ENCODE measurements at places on chromosomes 6 and 20. TPM values are rescaled to one million over a fixed set of nuclear protein-coding genes. Genes with fewer than 3 reads are reported as not detected.

ZDHHC14 gene
- polyA plus RNA-seq, result 3.1 TPM

- H3K4me1 ChIP-seq, result peaks cover 40% of the 10 kb centered on the region
- DNase-seq, result no peak
- no peaks in the 10 kb centered on the region for H3K27me3 ChIP-seq
These were observed 157.2 kb upstream of the CARMIL1 start for GRCh38 chr6:25122001-25122400.

VGLL2 gene
- not detected for polyA plus RNA-seq

DNA sequence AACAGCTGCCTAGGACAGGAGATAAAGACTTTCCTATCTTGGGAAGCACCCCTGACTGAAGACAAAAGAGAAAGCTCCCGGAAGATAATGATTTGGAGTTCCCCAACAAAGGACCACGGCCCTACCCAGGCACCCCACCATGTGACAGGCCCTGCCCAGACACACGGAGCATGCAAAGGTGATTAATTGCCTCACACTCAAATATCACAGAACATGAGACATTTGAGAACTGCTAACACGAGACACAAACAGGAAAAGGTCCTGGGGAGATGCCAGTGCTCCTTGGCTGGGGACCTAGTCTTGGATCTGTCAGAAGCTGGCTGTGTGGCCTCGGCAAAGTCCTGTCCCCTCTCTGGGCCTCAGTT, 82.5 kb upstream of the PTPN1 start:
- H3K27ac ChIP-seq, result no peak overlapping the region
- no peaks in the 10 kb centered on the region for H3K36me3 ChIP-seq
- H3K4me1 ChIP-seq, result no peaks in the 10 kb centered on the region
- DNase-seq, result no peak
- H3K4me3 ChIP-seq, result no peak overlapping the region

WTAP gene
- 169 TPM for polyA plus RNA-seq

GRCh38 chr20:59402681-59403080, 102.3 kb downstream of the EDN3 start:
- H3K36me3 ChIP-seq, result no peaks in the 10 kb centered on the region
- no peak overlapping the region for H3K4me3 ChIP-seq
- peaks cover 9% of the 10 kb centered on the region for H3K27me3 ChIP-seq
- H3K27ac ChIP-seq, result no peak overlapping the region
- no peaks in the 10 kb centered on the region for H3K4me1 ChIP-seq
- DNase-seq, result no peak

SMOC2 gene
- polyA plus RNA-seq, result not detected

C6orf132 gene
- 0.10 TPM for polyA plus RNA-seq

PLCB1 gene
- 20.4 TPM for polyA plus RNA-seq

DNA sequence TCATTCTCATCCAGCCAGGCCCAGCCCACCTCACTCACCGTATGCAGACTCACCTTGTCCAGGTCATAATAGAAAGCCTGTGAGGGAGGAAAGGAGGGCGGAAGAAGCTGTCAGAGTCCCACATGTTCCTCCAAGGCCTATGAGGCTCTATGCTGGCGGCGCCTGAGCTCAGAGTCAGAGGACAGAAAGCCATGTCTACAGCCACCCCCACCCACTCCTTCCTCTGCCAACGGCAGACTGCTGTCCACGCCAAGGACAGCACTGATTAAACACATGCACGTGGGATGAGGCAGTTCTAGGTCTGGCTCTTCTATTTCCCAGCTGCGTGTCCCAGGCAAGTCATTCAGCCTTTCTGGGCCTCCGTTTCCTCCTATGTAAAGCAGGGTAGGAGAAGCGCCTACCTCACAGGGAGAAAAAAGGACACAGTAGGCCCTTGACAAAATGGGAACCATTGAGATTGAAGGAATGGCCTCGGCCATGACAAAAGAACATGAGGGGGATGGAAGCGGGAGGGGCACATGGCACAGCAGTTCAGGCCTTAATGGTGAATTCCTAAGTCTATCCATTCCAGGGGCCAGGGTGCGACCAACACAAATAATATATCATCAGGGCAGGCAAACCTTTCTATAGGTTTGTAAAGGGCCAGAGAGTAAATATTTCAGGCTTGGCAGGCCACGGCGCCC, 80.1 kb downstream of the RIPOR3 start:
- H3K4me1 ChIP-seq, result no peaks in the 10 kb centered on the region
- no peak overlapping the region for H3K27ac ChIP-seq
- peaks cover 6% of the 10 kb centered on the region for H3K27me3 ChIP-seq
- H3K36me3 ChIP-seq, result no peaks in the 10 kb centered on the region
- no peak overlapping the region for H3K4me3 ChIP-seq
- DNase-seq, result no peak

WFDC12 gene
- polyA plus RNA-seq, result not detected

GRCh38 chr20:23397961-23398360, 23.3 kb downstream of the NAPB start:
- no peak for DNase-seq
- peak overlapping the region; percentile 80 for H3K27ac ChIP-seq
- H3K4me1 ChIP-seq, result peaks cover 1% of the 10 kb centered on the region
- H3K4me3 ChIP-seq, result no peak overlapping the region
- H3K27me3 ChIP-seq, result no peaks in the 10 kb centered on the region

- no peak overlapping the region for H3K27ac ChIP-seq
- no peak overlapping the region for H3K4me3 ChIP-seq
- H3K4me1 ChIP-seq, result peaks cover 13% of the 10 kb centered on the region
These were observed 4.3 kb upstream of the DCBLD1 start for GRCh38 chr6:117477988-117478852.

DNA sequence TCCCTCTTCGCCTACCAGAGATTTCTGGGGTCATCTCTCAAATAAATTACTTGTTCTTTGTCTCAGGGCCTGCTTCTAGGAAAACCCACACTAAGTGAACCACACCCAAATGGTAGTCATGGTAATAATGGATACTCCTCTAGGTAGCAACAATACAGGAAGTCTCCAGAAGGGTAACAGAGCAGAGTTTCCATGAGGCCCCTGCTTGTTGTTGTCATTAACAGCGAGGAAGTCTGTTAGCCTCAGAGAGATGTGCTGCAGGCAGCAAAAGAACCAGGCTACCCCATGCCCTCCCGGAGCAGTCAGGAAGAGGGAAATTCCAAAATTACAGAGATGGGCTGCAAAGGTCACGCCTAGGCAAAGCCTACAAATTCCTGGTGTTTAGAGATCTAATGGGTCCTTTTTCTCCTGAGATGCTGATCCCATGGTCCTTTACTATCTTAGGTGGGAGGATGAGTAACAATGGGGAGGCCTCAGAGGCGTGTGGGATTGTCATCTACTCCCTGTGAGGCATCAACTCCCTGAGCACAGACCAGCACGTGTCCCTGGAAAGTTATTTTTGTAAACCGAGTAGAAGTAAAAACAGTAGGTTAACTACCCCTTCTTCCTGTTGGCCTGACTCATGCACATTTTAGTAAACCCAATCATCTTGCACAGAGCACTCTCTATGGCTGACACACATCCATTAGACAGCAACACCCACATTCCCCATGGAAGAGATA, 10.1 kb downstream of the ISM1 start:
- H3K36me3 ChIP-seq, result no peaks in the 10 kb centered on the region
- peaks cover 3% of the 10 kb centered on the region for H3K27me3 ChIP-seq
- H3K27ac ChIP-seq, result no peak overlapping the region

MLN gene
- not detected for polyA plus RNA-seq

GRCh38 chr20:1225783-1226654, at the start of gene RAD21L1:
Gene RAD21L1, plus strand, starts transcription at chr20:1226044. Its CDS starts 2,410 bp downstream, at chr20:1228454.
- no peak within 1 kb of the TSS for H3K27ac ChIP-seq
- peaks cover 11% of the 10 kb centered on the region for H3K4me1 ChIP-seq
- no peaks in the 10 kb centered on the region for H3K36me3 ChIP-seq
- peak; percentile 48 for DNase-seq
- H3K27me3 ChIP-seq, result peaks cover 17% of the 10 kb centered on the region

- no peak for DNase-seq
- H3K27ac ChIP-seq, result no peak overlapping the region
- H3K4me3 ChIP-seq, result no peak overlapping the region
- H3K27me3 ChIP-seq, result no peaks in the 10 kb centered on the region
- no peaks in the 10 kb centered on the region for H3K36me3 ChIP-seq
- peaks cover 16% of the 10 kb centered on the region for H3K4me1 ChIP-seq
These were observed 63.8 kb downstream of the SGK1 start for GRCh38 chr6:134254118-134254517.

DNA sequence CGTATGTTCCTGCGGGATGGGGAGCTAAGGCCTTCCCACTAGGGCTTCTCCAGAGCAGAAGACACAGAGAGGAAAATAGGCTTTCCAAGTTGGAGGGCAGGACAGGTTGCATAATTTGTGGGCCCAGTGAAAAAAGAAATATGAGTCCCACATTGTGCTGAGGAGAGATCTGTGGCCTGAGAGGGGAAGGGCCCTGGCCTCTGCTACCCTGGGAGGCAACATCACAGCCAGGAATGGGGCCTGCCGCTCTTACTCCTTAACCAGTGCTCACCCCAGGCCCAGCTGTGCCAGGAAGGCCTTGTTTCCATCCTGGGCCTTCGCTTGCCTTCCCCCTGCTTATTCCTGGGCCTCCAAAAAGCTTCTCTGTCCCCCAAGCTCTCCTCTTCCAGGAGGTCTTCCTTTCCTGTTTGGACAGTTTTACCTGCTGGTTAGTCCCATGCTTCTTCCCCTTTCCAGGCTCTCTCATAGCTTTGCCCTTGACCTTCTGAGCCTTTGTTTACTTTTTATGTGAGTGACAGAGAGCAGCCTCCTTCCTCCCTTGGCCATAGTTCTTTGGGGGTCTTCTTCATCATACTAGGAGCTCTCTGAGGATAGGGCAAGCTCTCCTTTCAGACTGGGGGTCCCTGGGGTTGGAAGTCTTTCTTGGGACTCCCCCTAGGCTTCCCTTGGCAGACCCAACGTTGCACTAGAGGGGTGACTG, 26.2 kb upstream of the VEGFA start:
- H3K4me1 ChIP-seq, result no peaks in the 10 kb centered on the region
- no peak overlapping the region for H3K27ac ChIP-seq
- no peaks in the 10 kb centered on the region for H3K36me3 ChIP-seq
- no peak overlapping the region for H3K4me3 ChIP-seq
- no peak for DNase-seq

DNA sequence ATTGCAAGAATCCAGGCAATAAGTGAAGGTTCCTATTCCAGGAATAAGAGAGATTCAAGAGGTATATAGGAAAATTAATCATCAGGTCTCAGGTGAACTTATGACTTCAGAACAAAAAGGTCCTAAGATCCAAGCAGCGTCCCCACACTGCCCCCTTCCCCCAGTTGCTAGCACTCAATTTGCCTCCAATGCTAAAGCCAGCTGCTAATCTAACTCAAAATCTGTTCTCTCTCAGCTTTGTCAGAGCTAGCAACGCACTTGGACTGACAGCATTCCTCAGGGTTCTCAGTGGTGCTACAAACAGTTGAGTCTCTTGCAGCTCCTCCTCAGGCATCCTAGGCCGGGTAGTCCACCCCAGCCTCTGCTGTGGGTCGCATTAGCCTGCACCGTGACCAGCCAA, 148.3 kb downstream of the RFX6 start:
- DNase-seq, result no peak
- H3K36me3 ChIP-seq, result no peaks in the 10 kb centered on the region
- H3K27me3 ChIP-seq, result no peaks in the 10 kb centered on the region
- H3K27ac ChIP-seq, result no peak overlapping the region
- H3K4me1 ChIP-seq, result no peaks in the 10 kb centered on the region

GRCh38 chr20:47662483-47663353, 122.6 kb downstream of the SULF2 start:
- peaks cover 6% of the 10 kb centered on the region for H3K27me3 ChIP-seq
- H3K27ac ChIP-seq, result no peak overlapping the region
- no peak for DNase-seq
- H3K4me3 ChIP-seq, result no peak overlapping the region

PARD6B gene
- polyA plus RNA-seq, result 0.96 TPM

DNA sequence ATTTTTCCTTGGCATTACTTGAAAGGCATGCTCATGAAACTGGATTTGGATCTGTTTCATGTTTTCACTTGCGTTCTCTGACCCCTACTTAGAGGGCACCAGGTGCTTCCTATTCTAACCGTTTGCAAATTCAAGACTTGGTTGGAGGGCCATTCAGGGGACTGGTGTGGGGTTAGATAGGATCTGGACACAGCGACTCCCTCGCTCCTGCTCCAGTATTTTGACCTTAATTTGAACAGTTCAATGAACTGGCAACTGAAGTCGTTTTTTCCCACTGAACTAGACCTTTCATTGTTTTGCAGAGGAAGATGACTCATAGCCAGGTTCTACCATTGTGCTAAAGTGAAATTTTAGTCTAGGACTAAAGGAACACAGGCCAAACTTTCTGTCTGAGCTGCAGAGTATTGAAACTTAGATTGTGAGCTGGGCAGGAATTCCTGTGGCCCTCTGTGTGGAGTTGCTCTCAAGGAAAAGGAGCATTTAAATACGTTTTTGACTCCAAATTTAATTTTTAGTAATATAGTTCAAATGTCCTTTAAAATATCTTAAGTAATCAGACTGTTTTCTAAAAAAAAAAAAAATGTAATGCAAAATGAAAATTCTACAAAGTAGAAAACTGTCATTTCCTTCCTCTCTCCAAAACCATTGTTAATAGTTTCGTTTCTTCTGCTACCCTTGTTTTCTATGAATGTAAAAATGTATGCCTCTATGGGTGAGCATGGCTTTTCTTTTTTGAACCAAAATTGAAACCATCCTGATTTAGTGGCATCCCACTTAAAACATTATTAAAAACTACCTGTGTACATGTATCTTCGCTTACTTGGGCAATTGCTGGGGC, 64.8 kb downstream of the UTRN start:
- H3K4me3 ChIP-seq, result peak overlapping the region; percentile 93
- peak overlapping the region; percentile 90 for H3K27ac ChIP-seq
- H3K27me3 ChIP-seq, result no peaks in the 10 kb centered on the region
- peak; percentile 54 for DNase-seq
- peaks cover 99% of the 10 kb centered on the region for H3K4me1 ChIP-seq

- H3K36me3 ChIP-seq, result peaks cover 34% of the 10 kb centered on the region
- H3K4me3 ChIP-seq, result no peak overlapping the region
- no peaks in the 10 kb centered on the region for H3K27me3 ChIP-seq
- peaks cover 10% of the 10 kb centered on the region for H3K4me1 ChIP-seq
- H3K27ac ChIP-seq, result no peak overlapping the region
These were observed 47.7 kb downstream of the CTNNBL1 start for GRCh38 chr20:37741570-37741969.

EFHC1 gene
- polyA plus RNA-seq, result 6.6 TPM

OPRL1 gene
- polyA plus RNA-seq, result 0.48 TPM

DNA sequence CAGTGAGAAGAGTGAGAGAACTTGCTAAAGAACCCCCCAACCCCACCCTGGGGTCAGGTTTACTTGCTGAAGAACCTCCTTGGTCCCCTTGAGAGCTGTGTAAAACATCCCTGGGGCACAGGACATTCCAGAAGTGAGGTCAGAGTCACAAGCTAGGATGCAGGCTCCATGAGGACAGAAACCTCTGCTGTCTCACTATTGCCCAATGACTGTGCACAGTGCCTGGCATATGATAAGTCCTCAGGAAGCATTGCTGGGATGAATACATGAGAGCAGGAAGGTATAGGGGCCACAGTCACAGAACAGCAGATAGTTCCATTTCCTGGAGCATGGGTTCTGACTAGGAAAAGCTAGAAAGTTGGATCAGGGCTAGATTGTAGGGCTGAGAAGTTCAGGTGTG, 18.4 kb downstream of the NT5E start:
- no peaks in the 10 kb centered on the region for H3K36me3 ChIP-seq
- peaks cover 14% of the 10 kb centered on the region for H3K4me1 ChIP-seq
- no peak overlapping the region for H3K4me3 ChIP-seq
- no peak for DNase-seq

- H3K4me1 ChIP-seq, result no peaks in the 10 kb centered on the region
- no peak overlapping the region for H3K4me3 ChIP-seq
- peaks cover 8% of the 10 kb centered on the region for H3K36me3 ChIP-seq
- no peak for DNase-seq
- H3K27ac ChIP-seq, result no peak overlapping the region
These were observed 11.0 kb upstream of the TIAM2 start for GRCh38 chr6:154984146-154984545.
